Activated CD4-positive, alpha-beta T cell treated with anti-CD3 and anti-CD28 coated beads for 4 hours (primary cell): ENCODE measurements at places on chromosomes 2 and 18.

GRCh38 chr18:50969448-50969847 is 1.6 kb downstream of the ELAC1 start:
- no peak for DNase-seq

GRCh38 chr2:242098445-242099128 is 229.1 kb downstream of the RTP5 start:
- no peak for DNase-seq

DNA sequence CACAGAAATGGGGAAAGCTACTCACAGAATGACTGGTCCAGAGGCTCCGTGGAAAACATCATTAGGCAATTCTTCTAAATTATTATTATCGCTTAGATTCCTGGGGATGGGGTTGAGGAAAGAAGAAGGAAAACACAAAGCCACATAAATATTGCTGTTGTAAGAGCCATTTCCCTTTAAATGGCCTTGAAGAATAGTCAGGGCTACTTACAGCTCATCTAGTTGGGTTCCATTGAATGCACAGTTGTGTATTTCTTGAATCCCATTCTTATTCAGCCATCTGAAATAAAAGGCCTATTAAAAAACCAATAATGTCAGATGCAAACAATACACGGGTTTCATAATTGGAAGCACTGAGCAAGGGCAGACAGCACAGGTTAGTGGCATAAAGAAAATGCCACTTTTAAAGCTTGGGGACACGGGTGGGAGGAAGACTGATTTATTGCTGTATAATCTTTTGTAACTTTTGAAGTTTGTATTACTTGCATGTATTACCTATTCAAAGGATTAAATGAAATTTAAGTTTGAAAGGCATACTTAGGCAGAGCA is 171.4 kb downstream of the FSHR start:
- no peak for DNase-seq

GRCh38 chr2:141186413-141187074 is 944.3 kb downstream of the LRP1B start:
- DNase-seq = no peak

GRCh38 chr2:202378001-202378400 is 1.9 kb downstream of the BMPR2 start:
- no peak for DNase-seq

- peak; percentile 41 for DNase-seq
Measured at GRCh38 chr2:200466425-200467418, 43.1 kb downstream of the KCTD18 start.

- no peak for DNase-seq
Measured at GRCh38 chr2:127275789-127276188, 18.2 kb downstream of the ERCC3 start.

DNA sequence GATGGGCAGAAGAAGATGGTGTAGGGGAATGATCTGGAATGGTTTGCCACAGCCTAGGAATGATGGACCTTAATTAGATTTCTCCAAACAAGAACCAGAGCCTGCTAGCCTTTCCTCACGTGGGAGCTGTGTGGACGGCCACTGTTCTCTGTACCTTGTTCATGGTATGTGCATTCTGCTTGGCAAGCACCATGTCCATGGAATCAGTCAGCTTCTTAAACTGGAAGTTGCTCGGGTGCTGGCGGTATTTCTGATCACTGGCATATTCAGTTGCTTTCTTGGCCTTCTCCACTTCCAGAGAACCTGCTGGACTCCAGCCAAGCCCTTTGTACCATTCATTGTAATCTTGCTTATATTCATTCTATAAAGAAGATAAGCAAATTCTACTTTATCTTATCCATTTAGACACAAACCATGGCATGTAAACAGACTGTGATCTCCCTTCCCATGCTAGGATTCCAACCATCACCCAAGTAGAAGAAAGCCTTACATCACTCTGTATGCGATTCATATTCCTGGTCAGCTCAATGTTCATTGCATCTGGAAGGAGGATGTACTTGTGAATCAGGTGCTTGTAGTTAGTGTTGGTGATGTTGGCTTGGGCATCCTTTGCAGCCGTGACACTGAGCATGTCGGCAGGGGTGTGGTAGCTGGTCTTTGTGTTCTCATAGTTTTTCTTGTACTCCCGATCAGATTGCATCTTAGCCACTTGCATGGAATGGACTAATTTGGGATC is 78.4 kb downstream of the NEB start:
- DNase-seq = no peak

DNA sequence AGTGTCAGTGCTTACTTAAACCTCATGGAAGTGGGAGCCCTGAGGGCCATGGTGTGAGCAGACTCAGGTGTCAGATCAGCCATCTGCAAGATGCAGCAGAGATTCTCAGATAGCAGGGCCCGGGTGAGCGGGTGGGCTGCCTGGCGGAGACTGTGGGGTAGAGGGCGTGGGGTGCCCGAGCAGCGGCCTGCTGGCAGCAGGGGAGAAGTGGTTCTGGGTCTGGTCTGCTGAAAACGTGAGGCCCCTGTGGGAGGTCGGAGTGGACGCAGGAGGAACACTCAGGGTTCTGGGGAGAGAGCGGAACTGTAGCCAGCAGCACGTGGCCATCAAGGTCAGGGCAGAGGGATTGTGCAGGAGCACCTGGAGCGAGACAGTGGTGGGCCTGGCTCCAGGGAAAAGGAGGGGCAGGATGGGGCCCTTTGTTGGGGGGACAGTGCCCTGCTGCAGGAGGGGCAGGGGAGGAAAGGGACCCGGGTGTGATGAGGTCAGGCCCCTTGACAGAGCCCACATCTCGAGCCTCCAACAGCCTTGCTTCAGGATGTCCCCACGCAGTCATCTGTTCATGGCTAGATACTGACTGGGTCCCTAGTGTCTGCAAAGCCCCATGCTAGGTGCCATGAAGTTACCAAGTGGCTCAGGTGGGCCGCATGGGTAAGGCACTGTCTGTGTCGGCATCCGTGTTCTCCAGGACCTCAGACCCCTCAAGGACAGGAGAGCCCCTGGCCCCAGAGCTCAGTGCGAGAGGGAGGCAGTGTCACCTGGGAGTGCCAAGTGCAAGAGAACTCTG is 2.7 kb upstream of the ESPNL start:
- DNase-seq = no peak

DNA sequence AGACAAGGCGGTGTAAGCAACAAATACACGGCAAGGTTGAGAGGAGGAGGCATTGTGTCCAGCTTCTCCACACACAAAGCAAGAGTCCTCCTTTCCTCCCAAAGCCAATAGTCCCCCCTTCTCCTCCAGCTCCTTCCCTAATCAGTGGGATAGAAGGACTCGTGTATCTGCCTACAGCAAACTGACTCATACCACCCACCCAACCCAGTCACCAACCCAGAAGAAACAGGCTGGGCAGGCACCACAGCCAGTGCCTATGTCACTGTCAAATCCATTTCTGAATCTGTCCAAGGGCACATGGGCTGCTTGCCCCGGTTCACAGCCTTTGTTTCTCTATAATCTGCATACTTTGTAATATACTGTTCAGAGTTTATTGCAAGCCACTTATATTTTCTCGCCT is 19.2 kb upstream of the NMS start:
- DNase-seq = no peak

- no peak for DNase-seq
Measured at GRCh38 chr2:109466674-109467575, 146.8 kb downstream of the SEPTIN10 start.

- no peak for DNase-seq
Measured at GRCh38 chr2:220278022-220278421, 650.6 kb downstream of the SLC4A3 start.

DNA sequence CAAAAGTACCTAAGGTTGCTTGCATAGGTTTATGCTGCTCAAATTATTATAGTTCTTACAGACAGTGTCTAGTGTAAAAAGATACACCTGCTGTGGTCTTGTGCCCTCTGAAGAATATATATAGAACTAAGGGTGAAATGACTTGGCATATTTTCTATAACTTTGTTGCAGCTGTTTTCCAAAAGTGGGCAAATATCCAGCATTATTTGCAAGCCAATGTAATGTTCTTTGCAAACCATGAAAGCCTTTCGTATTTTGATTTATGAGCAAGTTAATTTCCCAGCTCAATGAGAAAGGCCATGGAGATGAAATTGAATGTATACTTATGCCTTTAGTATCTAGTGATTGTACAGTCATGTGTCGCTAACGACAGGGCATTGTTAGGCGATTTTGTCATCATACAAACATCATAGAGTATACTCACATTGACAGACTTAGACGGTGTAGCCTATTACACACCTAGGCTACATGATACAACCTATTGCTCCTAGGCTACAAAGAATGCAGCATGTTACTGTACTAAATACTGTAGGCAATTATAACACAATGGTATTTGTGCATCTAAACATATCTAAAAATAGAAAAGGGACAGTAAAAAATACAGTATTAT is 116.3 kb downstream of the PLCL1 start:
- DNase-seq = no peak

DNA sequence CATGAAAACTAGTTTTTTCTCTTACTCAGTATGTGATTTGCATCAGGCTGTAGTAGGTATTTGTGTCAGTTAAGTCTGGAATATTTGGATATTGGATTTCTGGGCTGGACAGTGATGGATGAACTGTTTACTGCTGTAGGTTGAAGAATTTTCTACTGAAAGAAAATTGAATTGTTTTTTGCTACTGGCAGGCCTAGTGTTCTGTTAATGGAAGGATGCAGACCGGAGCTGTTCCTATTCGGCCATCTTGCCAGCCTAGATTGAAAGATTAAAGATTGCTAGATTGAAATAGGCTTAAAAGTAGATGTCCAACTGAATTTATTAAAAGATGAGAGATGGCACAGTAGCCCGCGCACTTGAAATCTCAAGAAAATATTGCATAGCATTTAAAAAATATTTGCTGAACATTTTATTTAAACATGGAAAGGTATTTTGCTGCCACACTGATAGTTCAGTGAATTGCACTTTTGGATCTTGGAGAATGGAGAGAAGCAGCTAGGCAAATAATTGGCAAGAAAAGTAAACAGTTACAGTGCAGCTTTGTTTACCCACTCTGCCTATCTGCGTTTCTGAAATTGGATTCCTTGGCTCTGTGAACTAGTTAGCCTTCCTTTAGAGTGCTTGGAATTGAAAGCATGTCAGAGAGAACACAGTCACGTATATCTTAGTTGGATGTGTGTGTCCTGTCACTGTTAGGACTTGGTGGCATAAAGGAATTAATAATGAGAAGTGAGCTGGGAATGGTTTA is 54.1 kb downstream of the EPB41L5 start:
- no peak for DNase-seq

- DNase-seq = no peak
Measured at GRCh38 chr2:24871852-24872333, 48.1 kb downstream of the ADCY3 start.

DNA sequence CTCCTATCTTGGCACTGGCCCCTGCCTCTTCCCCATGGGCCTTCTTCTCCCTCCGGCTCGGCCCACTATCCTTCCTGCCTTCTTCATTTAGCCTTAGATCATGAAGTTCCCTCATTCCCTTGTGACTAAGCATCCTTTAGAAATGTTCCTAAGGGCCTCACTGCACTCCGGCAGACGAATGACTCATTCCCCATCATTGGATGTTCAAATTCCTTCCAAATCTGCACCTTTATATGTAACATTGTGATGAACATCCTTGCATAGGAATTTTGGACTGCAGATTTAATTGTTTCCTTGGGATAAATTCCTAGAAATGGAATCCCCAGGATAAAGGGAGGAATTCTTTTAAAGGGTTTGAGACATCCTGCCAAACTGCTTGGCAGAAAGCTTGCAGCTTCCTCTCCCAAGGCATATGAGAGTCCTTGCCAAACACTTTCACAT is 19.0 kb downstream of the CRACDL start:
- DNase-seq = no peak

DNA sequence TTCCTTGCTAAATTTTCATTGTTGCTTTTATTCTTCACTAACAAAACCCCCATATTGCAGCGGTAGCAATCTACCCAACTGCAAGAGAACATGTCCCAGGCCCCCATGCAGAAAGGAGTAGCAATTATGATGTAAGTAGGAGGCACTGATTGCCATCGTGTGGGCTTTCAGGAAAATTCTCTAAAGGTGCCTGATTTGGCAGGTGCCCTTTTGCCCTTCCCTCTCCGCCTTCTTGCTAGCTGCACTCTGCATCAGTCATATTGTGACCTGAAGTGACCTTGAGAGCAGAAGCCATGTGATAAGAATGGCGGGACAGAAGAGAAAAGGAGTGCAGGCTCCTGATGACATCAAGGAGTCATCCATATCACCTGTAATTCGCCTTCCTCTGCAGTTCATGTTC is 112.1 kb downstream of the NCKAP5 start:
- no peak for DNase-seq

- DNase-seq = no peak
Measured at GRCh38 chr2:114405247-114406116, 37.0 kb upstream of the DPP10 start.

GRCh38 chr2:6492573-6492972 is 373.1 kb downstream of the CMPK2 start:
- no peak for DNase-seq

GRCh38 chr18:4510711-4511110 is 55.6 kb upstream of the DLGAP1 start:
- DNase-seq = peak; percentile 3

GRCh38 chr2:16633621-16634430 is 31.8 kb downstream of the CYRIA start:
- no peak for DNase-seq

GRCh38 chr2:44759823-44760222 is 181.7 kb upstream of the SIX3 start:
- DNase-seq = no peak

DNA sequence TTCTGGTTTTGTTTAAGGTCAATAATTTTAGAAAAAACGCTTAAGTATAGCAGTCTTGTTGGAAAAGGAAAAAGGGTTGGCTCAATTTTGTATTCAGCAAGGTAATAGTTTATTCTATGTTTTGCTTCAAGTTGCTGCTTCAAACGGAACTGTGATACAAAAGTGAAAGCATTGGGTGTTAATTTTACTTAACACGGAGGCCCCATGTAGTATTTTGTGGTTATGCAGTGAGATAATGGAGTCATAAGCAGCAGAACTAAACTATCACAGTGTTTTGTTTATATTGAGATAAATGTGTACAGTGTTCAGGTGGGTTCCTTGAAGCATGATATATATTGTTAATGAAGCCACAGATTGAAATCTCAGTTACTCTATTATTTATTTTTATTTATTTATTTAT is 67.0 kb upstream of the LYPD6B start:
- DNase-seq = no peak

- no peak for DNase-seq
Measured at GRCh38 chr2:78994789-78995188, 30.7 kb upstream of the REG3G start.

- DNase-seq = no peak
Measured at GRCh38 chr18:49161627-49162026, 210.9 kb upstream of the SMAD7 start.

DNA sequence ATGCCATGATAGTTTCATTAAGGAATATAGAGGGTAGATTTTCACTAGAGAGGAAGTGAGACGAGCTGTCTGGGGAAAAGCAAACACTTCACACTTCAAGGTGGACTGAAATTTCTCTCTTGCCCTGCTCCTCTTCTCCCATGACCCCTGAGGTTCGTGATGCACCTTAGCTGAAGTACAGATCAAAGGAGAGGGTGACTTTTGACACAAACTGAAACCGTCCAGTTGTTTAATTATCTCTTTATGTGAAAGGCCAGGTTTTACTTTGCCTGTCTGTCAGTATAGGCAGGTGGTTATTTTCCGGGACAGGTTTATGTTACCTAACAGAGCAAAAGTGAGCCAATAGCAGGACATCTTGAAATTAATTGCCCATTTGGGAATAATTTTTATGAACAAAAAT is 41.0 kb upstream of the FOXI3 start:
- no peak for DNase-seq

- no peak for DNase-seq
Measured at GRCh38 chr2:113124181-113124961, 3.0 kb upstream of the IL1RN start.
